ENCODE measurements at places on chromosomes 7 and 10.

DNA sequence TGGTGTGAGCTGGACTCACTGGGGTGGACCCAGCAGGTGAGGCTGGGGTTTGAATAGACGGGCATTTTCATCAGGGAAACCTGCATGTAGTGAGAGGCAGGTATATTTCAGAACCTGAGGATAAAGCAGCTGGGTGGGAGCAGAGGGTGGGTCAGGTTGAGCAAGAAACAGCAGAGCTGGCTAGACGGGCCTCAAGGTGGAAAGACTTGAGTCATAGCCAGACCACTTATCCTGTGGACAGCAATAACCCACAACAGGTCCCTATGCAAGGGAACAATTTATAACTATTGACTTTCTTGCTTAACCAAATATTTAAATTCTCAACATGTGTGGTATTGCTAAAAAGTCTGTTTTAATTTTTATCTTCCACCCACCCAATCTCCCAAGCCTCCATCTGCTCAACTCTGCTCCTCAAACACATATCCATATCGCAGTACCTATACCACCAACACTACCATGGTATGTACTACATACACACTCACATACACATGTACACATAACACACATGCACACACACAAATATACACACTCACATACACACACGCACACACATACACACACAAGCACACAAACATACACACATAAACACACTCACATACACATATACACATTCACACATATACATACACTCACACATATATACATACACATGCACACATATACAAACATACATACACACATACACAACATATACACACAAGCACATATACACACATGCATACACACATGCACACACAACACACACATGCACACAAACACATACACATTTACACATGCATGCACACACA lies 129.0 kb upstream of the C7orf33 start:
- no peak for DNase-seq

DNA sequence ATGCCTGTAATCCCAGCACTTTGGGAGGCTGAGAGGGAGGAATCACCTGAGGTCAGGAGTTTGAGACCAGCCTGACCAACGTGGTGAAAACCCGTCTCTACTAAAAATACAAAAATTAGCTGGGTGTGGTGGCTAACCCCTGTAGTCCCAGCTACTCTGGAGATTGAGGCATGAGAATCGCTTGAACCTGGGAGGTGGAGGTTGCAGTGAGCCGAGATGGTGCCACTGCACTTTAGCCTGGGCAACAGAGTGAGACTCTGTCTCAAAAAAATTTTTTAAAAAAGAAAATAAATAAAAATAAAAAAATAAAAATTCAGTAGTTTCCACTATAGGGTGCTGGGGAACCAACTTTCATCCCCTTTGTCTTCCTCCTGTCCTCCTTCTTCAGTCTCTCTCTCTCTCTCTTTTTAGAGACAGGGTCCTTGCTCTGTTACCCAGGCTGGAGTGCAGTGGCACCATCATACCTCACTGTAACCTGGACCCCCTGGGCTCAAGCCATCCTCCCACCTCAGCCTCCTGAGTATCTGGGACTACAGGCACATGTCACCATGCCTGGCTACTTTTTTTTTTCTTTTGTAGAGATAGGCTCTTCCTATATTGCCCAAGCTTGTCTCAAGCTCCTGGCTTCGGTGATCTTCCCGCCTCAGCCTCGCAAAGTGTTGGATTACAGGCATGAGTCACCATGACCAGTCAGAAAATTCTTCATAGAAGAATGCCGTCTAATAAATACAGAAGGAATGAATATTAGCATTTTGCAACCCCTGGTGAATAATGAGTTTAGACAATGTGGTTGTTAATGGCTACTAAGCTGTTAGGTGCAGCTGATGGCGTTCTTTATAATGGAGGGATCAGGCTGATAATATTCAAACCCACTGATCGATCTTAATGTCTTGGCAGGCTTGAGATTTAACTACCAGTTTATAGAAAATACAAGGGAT lies 20.6 kb downstream of the RBM20 start:
- DNase-seq, result no peak

GRCh38 chr7:140197218-140197890 lies 20.6 kb upstream of the KDM7A start:
- DNase-seq, result no peak

DNA sequence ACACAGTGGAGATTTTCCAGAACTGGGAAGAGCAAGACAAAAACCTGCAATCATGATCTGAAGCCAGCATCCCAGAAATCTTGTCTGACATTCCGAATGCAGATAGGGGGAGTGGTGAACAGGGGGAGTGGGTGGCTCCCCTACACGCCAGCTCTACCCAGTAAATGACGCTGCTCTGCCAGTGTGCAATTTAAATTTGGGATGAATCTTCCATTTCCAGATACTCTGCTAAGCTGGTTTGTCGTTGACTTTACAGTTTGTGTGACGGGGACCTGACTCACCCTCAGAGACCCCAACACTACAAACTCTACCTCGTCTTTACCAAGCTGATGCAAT lies 68.7 kb upstream of the CAMK2B start:
- no peak for DNase-seq

- peak; percentile 12 for DNase-seq
Measured at GRCh38 chr10:103395754-103396066, 565 bp downstream of the ATP5MK start.

- DNase-seq, result no peak
Measured at GRCh38 chr10:33537066-33537465, 202.6 kb upstream of the NRP1 start.
